ENCODE measurements at places on chromosomes 2 and 18. TPM values are rescaled to one million over a fixed set of nuclear protein-coding genes. Genes with fewer than 3 reads are reported as not detected.

CRYBA2 gene
- not detected for total RNA-seq

- DNase-seq, result no peak
These were observed 560.4 kb upstream of the KLHL29 start for GRCh38 chr2:22824618-22825017.

DNA sequence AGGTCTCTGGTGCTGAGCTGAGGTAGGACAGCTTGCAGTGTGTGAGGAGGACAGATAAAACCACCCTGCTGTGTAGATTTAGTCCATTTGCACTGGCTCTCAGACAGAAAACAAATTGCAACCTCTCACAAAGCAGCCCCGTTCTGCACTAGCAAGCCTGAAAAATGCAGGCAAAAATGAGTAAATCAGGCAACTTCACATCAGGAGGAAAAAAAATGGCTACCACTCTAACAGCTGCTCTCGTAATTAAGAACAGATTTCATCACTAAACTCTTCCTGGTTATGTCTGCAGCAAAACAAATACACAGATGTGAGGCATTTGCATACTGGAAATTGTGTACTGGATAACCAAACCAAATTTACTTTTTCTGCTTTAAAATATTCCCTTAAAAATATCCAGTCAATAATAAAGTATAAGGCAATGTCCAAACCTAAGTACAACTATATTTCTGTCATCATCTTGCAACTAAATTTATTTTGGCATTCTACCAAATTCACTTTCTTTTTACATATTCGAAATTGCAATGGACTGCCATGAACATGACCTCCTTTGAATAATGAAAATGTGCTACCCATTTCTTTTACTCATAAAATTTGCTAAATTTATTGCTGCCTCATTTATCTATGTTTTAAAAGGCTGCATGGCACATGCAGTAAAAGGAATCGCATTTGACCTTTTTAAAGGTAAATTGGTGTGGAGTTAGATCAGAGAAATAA, 157.4 kb downstream of the AFF3 start:
- no peak for DNase-seq

DNA sequence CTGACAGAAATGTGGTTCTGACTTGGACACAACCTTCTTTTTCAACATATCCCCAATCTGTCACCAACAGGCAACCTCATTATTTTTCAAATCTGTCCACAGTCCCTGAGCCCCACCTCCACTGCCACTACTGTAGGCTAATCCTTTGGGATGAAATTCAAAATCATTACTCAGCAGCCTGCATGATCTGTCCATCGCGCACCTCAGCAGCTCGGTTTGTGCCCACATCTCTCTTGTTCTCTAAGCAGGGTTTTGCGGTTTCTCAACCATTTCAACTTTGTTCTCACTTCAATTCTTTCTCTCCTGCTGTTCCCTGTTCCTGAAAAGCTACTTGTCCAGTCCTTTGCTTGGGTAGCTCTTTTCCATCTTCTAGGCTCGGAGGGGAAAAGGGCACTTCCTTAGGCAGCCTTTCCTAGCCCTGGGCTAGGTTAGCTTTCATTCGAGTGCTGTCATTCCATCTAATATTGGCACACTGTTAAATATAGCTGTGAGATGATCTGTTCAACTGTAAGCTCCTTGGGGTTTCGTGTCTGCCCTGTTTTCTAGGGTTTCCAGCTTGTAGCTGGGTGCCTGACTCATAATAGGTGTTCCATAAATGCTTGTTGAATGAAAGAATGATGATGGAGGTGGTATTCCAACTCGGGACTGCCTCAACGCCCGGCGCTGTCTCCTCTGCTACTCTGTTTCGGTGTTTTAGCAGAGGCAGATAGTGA, 653 bp upstream of the ANKAR start:
- no peak for DNase-seq

DNA sequence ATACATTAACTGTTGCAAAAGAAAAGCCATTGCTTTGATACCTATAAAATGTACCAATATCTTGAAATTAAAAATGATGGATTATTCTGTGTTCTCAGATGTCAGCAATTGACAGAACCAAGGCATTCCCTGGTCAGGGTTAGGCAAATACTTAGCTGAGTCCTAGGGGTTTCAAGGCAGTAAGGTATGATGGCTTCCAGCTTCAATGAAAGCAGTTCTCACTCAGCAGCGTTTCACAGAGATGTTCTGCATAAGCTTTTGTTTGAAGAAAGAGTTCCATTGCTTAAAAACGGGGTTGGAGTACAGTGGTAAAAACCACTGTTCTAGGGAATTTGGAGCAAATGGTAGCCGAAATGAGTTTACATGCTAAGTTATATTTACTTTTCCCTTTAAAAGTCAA, 17.0 kb upstream of the KANSL1L start:
- DNase-seq, result no peak

- DNase-seq, result peak; percentile 18
These were observed 170.0 kb upstream of the GALNT5 start for GRCh38 chr2:157087373-157088002.

UBXN4 gene
- total RNA-seq, result 73.7 TPM

ARHGAP28 gene
- 17.8 TPM for total RNA-seq

DNA sequence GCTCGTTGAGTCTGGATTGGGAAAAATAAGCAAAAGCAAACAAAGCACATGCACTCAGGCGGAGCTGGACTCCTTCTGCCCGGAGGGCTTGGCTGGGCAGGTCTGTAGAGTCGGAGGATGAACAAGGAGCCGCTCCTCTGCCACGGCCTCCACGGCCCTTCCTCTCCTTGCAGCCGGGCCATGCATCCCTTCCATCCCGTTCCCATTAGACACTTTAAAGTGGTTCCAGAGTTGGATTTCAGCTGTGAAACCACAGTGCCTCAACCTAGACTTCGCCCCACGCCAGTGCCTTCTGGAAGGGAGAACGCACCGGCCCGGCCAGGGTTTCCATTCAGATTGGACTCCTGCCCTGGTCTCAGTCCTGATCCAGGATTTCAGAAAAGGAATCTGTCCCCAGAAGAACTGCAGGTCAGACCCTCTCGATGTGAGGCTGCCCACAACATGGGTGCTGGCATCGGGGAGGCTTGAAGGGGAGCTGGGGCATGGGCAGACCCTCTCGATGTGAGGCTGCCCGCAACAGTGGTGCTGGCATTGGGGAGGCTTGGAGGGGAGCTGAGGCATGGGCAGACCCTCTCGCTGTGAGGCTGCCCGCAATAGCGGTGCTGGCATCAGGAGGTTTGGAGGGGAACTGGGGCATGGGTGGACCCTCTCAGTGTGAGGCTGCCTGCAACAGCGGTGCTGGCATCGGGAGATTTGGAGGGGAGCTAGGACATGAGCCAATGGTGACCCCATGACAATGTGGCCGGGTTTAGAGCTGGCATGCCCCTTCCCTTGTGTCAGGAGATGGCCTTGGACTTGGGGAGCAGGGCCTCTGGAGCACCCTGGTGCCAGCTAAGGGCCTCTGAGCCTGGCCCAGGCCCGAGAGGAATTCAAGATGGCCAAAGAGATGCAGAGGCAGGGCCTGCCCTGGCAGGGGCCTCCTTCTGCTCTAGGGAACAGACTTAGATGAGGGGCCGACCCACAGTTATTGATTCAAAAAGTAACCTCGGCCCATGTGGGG, 304.5 kb downstream of the NDUFA10 start:
- DNase-seq, result no peak

- DNase-seq, result peak; percentile 60
These were observed 4.4 kb downstream of the ACTR3 start for GRCh38 chr2:113894156-113894743.

GRCh38 chr2:175432021-175432420, 250.5 kb upstream of the ATP5MC3 start:
- DNase-seq, result no peak

CNDP1 gene
- not detected for total RNA-seq

SLC30A3 gene
- not detected for total RNA-seq

DNA sequence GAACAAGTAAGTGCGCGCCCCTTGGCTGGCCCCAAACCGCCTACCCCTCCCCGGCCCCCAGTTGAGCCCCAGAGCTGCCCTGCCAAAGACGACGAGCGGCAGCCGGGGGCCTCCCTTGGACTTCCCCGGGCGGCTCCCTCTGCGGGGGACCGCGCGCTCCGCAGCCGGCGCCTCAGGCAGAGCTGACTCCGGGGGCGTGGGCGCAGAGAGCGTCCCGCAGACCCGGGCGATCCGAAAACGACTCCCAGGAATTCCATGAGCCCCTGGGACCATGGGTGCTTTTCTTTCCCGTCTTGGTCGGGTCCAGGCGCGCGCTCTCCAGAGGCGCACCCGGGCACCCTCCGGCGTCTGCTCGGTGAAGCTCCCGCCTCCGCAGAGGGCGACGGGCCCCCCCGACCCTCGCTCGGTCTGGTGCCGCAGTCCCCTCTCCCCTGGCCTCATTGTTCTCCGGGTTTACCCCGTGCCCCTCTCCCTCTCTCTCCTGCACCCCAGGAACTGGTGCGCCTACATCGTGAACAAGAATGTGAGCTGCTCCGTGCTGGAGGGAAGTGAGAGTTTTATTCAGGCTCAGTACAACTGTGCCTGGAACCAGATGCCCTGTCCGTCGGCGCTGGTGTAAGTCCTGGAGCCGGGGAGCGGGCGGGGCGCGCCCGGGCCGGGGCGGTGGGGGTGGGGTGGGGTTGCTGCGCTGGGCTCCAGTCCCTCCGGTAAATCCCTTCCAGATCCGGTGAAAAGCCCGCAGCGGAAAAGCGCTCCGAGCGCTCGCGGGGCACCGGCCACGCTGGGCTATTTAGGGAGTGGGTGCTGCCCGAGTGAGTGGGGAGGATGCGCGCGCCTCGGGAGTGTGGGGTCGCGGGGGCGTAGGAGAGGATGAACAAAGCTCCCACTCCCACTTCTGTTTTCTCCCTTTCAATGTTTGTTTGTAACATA, 776 bp downstream of the EMILIN2 start:
- peak; percentile 14 for DNase-seq

- DNase-seq, result peak; percentile 68
These were observed 14.2 kb upstream of the OXER1 start for GRCh38 chr2:42777883-42778805.

- DNase-seq, result no peak
These were observed 85.7 kb upstream of the RBBP8 start for GRCh38 chr18:22847392-22847791.

DNA sequence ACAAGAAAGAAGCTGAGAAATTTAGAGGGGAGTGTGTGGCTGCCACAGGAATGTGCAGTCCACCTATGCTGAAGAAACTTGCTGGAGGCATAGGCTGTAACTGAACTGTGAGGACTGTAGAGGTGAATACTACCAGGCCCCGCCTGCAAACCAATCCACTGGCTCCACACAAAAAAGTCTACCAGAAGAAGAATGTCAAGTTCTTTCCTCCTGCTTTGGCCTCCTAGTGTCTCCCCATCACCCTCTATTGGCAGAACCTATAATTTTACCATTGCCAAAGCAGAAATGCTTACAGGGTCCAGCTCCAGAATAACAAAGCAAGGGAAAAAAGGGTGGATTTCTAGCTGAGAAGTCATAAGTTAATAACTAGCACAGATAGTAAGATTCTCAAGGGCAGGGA, 5.9 kb upstream of the ATP5MC3 start:
- DNase-seq, result no peak

KIAA2012 gene
- total RNA-seq, result not detected

- DNase-seq, result no peak
These were observed 10.0 kb downstream of the CAPN10 start for GRCh38 chr2:240596491-240596931.

FHL2 gene
- 42.0 TPM for total RNA-seq

PLA2R1 gene
- 5.6 TPM for total RNA-seq

DNA sequence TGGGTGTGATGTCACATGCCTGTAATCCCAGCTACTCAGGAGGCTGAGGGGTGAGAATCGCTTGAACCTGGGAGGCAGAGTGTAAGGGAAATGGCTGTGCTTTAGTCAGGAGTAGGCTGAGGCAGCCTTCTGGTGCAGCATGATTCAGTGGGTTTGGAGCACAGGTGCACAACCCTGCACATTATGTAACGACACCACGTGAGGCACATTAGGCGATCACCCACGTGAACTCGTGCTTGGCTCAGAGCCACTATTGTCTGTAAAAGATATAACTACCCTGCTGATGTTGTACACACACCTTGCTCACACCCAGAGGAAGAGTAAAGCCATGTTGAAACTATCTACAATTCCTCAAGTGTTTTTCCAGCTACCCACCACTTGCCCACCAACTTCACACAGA, 54.8 kb upstream of the ZC3H15 start:
- DNase-seq, result no peak

DNA sequence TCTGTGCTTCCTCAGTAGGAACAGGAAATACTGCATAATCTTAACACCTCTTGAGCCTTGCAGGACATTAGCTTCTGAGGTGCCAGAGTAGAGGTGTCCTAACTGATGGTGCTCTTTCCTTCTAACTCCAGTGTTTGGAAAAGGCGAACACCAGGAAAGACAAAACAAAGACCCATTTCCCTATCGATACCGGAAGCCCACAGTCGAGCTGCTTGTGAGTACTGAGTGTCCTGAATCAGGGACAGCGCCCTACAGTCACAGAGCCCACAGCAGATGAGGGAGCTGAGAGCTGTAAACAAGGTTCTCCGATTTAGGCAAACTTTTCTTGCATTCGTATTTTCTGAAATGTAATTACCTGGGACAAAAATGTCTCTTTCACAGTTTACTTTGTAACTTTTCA, 50.7 kb downstream of the SLC14A2 start:
- no peak for DNase-seq

THOC1 gene
- total RNA-seq, result 36.4 TPM

- peak; percentile 22 for DNase-seq
These were observed 593 bp downstream of the SP140L start for GRCh38 chr2:230327418-230328154.

CCDC102B gene
- 22.1 TPM for total RNA-seq

DNA sequence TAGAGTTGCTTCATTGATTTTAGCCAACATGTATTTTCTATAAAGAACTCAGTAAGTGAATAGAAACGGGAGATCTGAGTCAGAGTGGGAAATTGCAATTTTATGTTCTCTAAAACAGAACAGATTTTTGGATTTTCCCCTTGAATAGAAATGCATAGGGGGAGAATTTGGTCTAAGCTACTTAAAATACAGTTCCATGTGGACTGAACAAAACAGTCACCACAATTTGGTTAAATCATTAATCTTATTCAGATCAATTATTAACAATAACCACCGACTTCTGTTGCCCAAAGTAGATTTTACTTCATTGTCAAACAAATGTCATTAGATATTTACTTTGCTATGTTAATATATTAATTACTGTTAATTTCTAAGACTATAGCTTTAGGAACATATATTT, 107.7 kb downstream of the SCG2 start:
- DNase-seq, result no peak

DNA sequence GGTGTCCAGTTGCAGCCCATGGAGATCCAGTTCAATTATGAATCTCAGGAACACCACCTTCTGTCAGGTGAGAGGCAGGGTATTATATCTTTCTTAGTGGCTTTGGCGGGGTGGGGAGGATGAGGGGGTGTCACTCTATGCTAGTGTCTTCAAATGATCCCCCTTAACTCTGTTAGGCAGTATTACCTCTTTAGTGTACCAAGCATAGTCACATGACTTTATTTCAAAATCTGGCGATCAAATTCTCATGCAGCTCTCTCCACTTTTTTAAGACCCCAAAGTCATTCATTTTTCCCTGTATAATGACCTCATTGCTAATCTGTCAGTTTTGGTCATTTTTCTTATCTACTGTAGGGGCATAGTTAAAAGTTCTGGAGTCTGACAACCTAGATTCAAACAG, 1.1 kb upstream of the ZSCAN30 start:
- DNase-seq, result no peak

LRRC30 gene
- total RNA-seq, result not detected

All from myocyte (in vitro differentiated cells).